ENCODE measurements at places on chromosomes 5 and 9.

GRCh38 chr9:87193151-87193550 lies 245.8 kb upstream of the GAS1 start:
- DNase-seq = no peak

DNA sequence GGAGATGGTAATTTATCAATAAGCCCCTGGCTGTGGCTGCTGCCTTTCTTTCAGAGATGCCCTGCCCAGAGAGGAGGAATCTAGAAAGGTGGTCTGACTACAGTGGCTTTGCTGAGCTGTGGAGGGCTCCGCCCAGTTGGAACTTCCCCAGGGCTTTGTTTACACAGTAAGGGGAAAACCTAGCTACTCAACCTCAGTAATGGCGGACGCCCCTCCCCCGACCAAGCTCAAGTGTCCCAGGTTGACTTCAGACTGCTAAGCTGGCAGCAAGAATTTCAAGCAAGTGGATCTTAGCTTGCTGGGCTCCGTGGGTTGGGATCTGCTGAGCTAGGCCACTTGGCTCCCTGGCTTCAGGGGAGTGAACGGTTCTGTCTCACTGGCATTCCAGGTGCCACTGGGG lies 865.4 kb upstream of the ACO1 start:
- DNase-seq = no peak

GRCh38 chr5:112283034-112283582 lies 136.0 kb downstream of the EPB41L4A start:
- DNase-seq = no peak

DNA sequence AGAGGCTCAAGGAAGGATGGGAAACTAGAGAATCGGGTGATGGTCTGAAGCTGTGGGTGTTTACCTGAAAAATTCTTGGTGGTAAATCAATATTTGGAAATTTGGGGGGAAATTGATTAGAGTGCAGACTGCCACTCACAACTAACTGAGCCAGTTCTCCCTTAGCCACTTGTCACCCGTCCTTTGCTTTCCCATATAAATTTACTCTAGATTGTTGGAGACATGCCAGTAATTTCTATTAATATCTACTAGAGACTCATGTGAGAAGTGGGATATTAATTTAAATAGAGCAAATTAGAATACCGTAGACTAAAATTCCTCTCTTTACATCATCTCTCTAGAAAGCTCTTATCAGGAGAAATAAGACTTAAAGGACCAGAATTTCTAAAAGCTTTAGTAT lies 471.3 kb upstream of the DAB2 start:
- DNase-seq = no peak

All from activated CD4-positive, alpha-beta T cell treated with anti-CD3 and anti-CD28 coated beads, Interleukin-2, amount 50 U/mL, for 4 hours (primary cell).